ENCODE measurements at places on chromosomes 1 and 21. TPM values are rescaled to one million over a fixed set of nuclear protein-coding genes. Genes with fewer than 3 reads are reported as not detected.

VHLL gene
- total RNA-seq: not detected

DNA sequence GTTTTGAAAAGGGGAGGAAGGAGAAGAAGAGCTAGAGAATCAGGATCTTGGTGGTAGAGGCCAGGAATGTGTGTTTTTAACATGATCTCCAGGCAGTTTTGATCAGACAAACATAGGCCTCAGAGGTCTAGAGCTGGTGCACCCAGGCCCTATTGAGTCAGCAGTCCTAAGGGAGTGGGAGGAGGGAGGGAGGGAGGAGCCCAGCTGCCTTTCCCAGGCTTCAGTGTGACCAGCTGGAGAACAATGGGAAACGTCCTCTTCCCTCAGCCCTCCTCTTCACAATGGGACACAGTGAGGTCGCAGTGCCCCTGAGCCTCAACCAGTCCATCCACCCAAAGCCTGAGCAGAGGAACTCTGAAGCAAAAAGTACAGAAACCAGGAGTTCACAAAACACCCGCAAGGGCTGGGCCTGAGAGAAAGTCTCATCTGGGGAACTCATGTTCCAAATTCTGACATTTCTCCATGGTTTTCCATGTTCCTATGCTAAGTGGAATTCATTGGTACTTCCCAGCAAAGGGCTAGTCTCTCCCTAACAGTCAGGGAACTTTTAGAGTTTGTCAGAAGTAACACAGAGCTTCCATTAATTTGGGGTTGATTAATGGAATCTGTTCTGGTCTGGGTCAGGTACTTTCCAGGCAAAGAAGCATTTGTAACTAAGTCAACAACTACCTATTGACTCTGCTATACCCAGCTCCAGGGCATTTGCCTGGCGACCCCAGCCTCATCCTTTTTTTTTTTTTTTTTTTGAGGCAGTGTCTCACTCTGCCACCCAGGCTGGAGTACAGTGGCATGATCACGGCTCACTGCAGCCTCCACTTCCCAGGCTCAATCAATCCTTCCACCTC lies 37.5 kb downstream of the ELAPOR1 start:
- no peak overlapping the region for H3K27ac ChIP-seq
- peaks cover 5% of the 10 kb centered on the region for H3K4me1 ChIP-seq
- no peaks in the 10 kb centered on the region for H3K36me3 ChIP-seq
- no peak overlapping the region for H3K4me3 ChIP-seq
- H3K27me3 ChIP-seq: no peaks in the 10 kb centered on the region

CFHR5 gene
- not detected for total RNA-seq

GRCh38 chr1:203054184-203054583 lies 27.9 kb downstream of the PPFIA4 start:
- DNase-seq: no peak
- no peak overlapping the region for H3K27ac ChIP-seq
- no peaks in the 10 kb centered on the region for H3K27me3 ChIP-seq
- no peaks in the 10 kb centered on the region for H3K4me1 ChIP-seq
- no peak overlapping the region for H3K4me3 ChIP-seq
- H3K36me3 ChIP-seq: no peaks in the 10 kb centered on the region

DNA sequence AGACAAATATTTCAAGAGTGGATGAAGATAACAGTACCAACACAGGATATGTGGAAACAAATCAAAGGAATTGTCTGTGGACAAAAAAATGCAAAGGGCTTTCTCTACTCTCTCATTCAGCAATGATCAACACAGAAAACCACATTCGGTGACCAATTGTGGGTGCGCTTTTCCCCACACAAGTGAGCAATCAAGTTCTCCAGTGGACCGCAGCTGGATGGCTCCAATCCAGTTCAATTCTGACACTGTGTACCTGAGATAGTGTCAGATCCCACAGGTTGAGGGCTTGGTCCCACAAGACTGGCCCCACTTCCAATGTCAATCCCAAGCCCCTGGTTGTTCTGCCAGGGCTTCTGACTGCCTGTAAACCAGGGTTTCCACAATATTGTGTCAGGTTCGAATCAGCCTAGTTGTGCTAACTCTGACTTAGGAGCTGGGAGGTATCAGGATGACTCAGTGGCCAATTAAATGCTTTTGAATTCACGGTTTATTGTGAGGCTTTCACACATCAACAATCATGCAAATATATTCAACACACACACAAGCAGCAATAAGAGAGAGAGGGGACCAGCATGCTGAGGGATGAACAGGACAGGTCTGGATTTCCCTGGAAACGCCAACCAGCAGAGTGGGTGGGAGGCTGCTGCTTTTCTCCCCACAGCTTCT lies 87.0 kb upstream of the BTG3 start:
- no peaks in the 10 kb centered on the region for H3K36me3 ChIP-seq
- DNase-seq: no peak
- H3K27me3 ChIP-seq: no peaks in the 10 kb centered on the region
- no peaks in the 10 kb centered on the region for H3K4me1 ChIP-seq
